ENCODE measurements at places on chromosomes 4 and X.

DNA sequence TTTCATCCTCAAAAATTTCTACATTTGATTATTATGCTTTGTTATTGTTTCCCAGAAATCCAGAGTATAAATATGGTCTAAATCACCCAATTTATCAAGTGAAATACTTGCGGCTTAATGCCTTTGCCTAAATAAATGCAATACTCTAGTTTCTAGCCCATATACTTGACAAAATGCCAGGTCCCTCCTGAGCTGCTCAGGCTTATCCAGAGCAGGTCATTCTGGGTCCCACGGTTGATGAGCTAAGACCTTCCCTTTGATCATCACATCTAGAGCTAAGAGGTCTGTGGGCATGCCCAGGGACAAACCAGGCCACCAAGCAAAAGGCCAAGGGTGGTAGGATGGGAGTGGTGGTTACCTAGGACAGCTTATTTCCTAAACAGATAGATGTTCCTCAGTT lies 180.1 kb downstream of the SMIM20 start:
- no peak for DNase-seq

- DNase-seq: no peak
Observed at GRCh38 chr4:124060261-124060918, 652.1 kb downstream of the ANKRD50 start.

GRCh38 chr4:20262221-20262620 lies 10.5 kb downstream of the SLIT2 start:
- no peak for DNase-seq

DNA sequence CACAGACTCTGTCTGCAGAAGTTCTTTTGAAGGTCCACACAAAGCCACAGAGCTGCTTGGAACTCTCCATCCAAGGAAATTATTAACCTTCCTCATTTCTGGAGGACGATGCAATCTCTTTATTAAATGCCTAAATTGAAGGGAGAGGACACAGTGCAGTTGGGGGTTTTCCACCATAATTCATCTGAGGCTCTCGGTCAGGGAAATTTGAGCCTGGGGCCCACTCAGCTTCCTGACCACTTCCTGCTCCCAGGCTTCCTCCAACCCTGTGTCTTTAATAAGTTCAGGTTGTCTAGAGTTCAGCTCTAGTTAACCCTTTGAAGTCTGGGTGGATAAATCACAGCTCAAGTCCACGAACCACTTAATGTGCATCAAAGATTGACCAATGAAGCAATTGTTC lies 58.5 kb downstream of the PRPS1 start:
- no peak for DNase-seq

- no peak for DNase-seq
Observed at GRCh38 chr4:66052426-66052825, 382.1 kb upstream of the EPHA5 start.

DNA sequence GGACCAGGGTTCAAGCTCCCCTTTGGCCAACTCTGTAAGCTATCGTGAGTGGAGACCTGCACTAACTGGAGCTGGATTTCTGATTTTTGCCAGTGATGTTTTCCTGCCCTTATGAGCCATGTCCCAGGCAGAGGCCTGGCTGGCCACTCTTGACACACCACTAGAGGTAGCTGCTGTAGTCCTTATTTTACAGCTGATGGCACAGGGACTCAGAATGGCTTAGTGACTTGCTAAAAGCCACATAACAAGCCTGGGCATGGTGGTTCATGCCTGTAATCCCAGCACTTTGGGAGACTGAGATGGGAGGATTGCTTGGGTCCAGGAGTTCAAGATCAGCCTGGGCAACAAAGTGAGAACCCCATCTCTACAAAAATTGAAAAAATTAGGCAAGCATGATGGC lies 33.4 kb downstream of the CYTL1 start:
- no peak for DNase-seq

DNA sequence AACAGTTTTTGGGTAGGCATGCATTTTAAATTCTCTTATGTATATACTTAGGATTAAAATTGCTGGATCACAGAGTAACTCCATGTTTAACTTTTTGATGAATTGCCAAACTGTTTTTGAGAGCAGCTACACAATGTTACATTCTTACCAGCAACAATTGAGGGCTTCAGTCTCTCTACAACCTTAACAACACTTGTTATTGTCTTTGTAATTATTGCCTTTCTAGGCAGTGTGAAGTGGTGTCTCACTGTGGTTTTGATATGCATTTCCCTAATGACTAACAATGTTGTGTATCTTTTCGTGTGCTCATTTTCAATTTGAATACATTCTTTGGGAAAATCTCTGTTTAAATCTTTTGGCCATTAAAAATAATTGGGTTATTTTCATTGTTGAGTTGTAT lies 17.3 kb upstream of the F11 start:
- no peak for DNase-seq

DNA sequence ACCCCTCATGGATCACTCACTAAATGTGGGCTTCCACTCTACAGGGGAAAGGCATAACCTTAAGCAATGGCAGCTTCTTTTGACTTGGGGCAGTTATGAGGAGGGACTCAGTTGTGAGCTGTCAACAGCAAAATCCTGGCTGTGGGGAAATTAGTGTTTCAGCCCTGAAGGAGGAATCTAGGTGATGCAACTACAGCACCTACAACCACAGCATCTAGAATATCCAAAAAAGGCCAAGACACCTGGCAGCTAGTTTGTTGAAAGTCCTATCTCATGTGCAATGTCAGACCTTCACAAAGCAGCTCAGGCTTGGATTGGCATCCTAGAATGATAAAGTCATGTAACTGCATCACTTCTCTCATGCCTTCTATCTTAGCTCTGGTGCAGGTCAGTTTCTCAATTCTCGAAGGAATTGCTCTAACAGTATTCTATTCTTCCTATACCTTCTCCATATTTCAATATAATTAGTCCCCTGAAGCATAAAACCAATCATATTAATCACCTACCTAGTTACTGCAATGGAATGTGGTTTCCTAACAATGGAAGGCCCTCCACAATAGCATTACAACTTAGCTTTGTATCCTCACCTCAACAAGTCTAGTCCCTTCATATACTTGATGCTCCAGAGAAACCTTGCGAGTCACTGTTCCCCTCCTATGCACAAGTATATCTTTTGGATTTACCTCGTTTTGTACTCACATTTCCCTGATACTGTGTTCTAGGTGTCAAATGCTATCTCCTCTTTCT lies 5.5 kb upstream of the ANTXR2 start:
- no peak for DNase-seq

DNA sequence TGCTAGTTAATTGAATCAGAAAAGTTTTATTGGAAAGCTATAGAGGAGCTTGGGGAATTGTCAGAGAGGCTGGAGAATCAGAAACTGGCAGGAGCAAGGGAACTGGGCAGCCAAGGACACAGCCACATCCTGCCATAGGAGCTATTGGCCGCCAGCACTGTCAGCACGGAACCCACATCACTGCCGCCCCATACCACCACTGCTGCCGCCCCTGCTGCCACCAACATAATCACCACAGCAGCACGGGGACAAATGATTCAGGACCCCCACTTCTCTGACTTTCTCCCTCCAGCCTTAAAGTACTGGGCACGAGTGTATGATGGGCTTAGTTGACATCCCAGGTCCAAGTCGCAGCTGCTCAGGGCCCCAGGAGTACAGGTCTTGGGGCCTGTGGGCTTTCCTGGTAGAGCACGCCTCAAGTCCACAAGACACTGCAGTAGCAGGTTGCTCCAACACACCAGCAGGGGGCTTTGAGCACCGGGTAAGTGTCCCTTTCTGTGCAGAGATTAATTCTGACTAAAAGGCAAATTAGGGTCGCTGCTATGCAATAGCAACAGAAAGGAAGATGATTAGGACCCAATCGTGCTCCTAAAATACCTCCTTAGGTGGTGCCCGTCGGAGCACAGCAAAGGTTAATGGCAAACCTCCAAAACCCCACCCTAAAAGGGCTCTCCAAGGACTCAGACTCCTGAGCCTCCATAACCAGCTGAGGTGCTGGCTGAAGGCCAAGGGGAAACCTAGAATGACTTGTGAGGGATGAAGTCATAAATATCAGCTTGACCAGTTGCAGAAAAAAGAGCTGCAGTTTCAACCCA lies 6.9 kb downstream of the PJA1 start:
- DNase-seq: peak; percentile 69

Data from HEK293T (cell line).